ENCODE measurements at places on chromosomes 2 and 18. TPM values are rescaled to one million over a fixed set of nuclear protein-coding genes. Genes with fewer than 3 reads are reported as not detected.

The ERMN gene
- not detected for total RNA-seq

The KCNS3 gene
- 4.1 TPM for total RNA-seq

The UGT1A5 gene
- not detected for total RNA-seq

The ERICH2 gene
- 1.7 TPM for total RNA-seq

The ANKRD30BL gene
- not detected for total RNA-seq

The LRP2 gene
- under 0.01 TPM for total RNA-seq

The KCTD1 gene
- 14.4 TPM for total RNA-seq

The EGR4 gene
- not detected for total RNA-seq

The DOK6 gene
- 0.07 TPM for total RNA-seq

The FOXD4L1 gene
- total RNA-seq, result under 0.01 TPM

The HMSD gene
- not detected for total RNA-seq

The STAT4 gene
- total RNA-seq, result 9.2 TPM

The GALNT3 gene
- total RNA-seq, result 92.9 TPM

The ANTXR1 gene
- 4.4 TPM for total RNA-seq

The RBM44 gene
- total RNA-seq, result 0.34 TPM

The SRBD1 gene
- 11.7 TPM for total RNA-seq

The ALPI gene
- not detected for total RNA-seq

The TRIM43 gene
- total RNA-seq, result not detected

The CASP8 gene
- 25.6 TPM for total RNA-seq

The CLHC1 gene
- 9.6 TPM for total RNA-seq

The TNFAIP6 gene
- not detected for total RNA-seq

The GCKR gene
- total RNA-seq, result under 0.01 TPM

The SLC16A14 gene
- total RNA-seq, result 7.0 TPM

The TBR1 gene
- not detected for total RNA-seq
